ENCODE measurements at places on chromosomes 12 and 14.

- DNase-seq: no peak
These were observed 34.7 kb downstream of the SETD3 start for GRCh38 chr14:99445931-99446330.

GRCh38 chr14:103115845-103116572 lies 7.3 kb upstream of the TNFAIP2 start:
- no peak for DNase-seq

GRCh38 chr12:125889742-125890141 lies 824.5 kb downstream of the AACS start:
- no peak for DNase-seq

- no peak for DNase-seq
These were observed 60.6 kb downstream of the PIWIL1 start for GRCh38 chr12:130398100-130398848.

- no peak for DNase-seq
These were observed 17.1 kb downstream of the CDKL1 start for GRCh38 chr14:50379563-50379962.

GRCh38 chr12:26954027-26954426 lies 15.8 kb downstream of the FGFR1OP2 start:
- DNase-seq: no peak

DNA sequence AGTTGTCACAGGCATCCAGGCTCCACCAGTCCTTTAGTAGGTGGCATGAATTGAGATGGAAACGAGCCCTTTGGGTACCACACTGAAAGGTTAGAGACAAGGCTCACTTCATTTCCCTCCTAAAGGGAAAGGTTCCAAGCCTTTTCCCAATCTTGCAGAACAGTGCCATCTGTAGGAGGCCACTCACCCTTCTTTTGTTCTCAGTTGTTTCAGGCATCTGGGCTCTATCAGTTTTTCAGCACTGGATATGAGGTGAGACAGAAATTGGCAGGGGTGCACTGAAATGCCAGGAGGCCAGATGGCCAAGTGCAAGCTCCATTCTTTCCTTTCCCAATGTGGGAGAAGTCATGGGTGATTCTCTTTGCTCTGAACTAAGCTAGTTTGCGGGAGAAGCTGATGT lies 15.2 kb downstream of the FBXO33 start:
- DNase-seq: no peak

DNA sequence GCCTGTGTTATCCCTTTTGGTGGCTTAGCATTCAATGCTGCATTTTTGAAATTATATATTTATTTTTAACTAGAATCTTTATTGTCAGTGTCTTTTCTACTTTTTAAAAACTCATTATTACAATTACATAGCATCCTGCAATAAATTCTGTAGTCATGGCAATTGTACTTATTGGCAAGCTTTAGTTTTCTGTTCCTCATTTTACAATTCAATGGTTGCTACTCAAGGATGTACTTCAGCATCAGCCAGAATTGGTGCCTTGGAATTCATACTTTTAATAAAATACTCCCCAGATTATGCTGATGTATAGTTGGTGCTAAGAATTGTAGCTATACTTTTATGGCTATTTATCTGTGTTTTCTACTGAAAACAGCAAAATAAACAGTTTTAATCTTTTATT lies 1756.8 kb upstream of the SEL1L start:
- DNase-seq: no peak

DNA sequence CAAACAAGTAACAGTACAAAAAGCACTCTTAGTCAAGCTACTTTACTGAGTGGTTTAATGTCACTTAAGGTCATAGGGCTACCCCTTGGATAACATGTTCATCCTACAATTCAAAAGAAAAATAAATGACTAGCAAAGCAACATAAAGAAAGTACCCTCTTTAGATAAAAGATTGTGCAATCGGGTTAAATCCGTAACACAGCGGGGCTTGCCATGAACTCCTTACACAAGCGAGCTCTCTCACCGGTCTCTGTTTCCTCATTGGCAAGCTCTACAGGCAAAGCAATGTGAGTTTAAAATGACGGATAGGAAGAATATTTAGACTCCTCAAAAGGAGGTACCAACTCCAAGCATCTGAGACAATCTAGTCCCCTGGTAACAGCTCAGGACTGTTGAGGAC lies 140.6 kb downstream of the EGLN3 start:
- DNase-seq: no peak
